ENCODE measurements at places on chromosomes 3 and 15.

GRCh38 chr3:171981271-171981605 lies 58.1 kb upstream of the FNDC3B start:
- DNase-seq = no peak

DNA sequence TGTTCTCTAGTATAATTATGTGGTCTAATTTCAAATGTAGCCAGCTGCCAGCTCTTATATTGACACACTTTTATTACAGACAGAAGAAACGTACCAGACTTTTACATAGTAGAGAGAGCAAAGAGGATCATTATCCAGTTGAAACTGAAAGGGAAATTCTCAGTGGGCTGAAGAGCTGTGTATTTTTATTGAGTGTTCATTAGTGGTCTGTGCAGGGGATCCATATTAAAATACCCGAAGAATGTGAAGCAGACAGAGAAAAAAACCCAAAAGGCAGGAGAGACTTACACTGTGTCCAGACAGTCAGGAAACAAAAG lies 41.3 kb downstream of the MYRIP start:
- DNase-seq = no peak

DNA sequence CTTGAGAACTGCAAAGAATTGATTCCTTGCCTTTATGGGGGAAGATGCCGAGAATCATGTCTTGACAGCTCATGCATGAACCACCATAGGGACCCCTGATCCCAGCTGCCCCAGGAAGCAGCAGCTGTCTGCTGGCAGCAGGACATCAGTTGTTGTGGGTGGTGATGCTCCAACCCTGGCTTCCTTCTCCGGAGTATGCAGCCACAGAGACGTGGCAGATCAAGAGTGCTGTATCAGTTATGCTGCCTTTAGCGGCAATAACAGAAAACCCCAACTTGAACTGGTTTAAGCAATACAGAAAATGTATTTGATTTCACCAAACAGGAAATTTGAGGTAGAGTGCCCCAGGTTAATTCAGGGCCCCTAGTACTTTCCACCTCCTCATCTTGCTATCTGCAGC lies 92.2 kb upstream of the TNFAIP8L3 start:
- DNase-seq = no peak

- no peak for DNase-seq
These were observed 929 bp upstream of the MTMR10 start for GRCh38 chr15:30992249-30992864.

DNA sequence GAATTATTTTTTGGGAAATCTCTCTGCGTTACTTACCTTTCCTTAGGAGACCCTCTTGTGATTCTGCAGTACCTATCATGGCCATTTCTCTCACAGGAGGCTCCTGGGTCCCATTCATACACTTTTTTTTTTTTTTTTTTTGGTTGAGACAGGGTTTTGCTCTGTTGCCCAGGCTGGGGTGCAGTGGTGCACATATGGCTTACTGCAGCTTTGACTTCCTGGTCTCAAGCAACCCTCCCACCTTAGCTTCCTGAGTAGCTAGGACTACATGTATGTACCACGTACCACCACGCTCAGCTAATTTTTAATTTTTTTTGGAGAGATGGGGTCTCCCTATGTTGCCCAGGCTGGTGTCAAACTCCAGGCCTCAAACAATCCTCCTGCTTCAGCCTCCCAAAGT lies 36.1 kb downstream of the TRAK1 start:
- DNase-seq = no peak

DNA sequence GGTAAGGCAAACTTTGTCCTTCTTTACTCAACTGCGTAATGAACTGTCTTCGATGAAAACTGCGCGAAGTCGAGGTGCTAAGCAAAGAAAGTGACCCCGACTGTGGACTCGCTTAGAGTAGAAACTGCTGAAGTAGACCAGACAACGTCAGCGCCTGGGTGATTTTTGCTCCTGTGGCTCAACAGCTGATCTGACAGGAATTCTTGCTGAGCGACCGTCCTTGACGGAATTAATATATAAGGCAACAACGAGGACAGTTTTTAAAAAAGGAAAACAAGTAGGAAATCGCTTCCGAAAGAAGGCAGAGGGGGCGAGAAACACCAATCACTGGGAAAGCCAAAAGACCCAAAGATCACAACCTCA lies 541 bp downstream of the RPS27L start:
- peak; percentile 46 for DNase-seq

- peak; percentile 56 for DNase-seq
These were observed 77.7 kb downstream of the OCA2 start for GRCh38 chr15:28021281-28022039.

DNA sequence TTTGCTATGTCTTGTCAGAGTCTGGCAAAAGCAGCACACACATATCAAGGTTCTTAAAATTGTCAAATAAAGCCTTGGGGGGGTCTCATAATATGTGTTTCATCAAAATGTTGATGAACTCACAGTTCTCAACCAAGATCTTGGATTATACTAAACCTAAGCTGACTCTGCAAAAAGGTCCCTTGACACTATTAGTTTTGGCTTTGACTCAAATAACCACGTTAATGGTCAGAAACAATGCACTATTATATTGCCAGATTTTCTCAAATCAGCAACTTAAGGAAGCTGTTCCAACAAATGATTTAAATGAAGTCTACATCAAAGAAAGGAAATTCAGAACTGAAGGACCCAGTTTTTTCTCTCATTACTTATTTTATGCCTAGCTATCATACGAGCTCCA lies 1063.9 kb downstream of the ROBO1 start:
- DNase-seq = no peak

- DNase-seq = peak; percentile 73
These were observed 56.2 kb upstream of the DLG1 start for GRCh38 chr3:197354568-197355001.

GRCh38 chr3:128168836-128169235 lies 15.6 kb downstream of the EEFSEC start:
- DNase-seq = no peak

DNA sequence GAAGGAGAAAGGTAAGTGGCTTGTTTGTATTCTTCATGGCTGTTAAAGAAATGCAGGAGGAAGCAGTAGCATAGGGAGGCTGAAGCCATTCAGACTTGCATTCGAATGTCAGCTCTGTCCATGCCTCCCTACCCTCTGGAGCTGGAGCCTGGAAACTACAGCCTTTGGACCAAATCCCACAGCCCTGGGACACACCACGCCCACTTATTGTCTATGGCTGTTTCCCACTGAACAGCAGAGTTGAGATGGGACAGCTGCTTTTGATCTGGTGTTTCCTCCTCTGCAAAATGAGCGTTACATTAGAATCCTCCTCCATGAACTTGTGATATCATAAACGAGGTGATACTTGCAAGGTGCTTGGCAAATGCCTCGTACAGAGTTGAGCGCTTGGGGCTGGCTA lies 3.6 kb downstream of the FAM107A start:
- DNase-seq = peak; percentile 29

DNA sequence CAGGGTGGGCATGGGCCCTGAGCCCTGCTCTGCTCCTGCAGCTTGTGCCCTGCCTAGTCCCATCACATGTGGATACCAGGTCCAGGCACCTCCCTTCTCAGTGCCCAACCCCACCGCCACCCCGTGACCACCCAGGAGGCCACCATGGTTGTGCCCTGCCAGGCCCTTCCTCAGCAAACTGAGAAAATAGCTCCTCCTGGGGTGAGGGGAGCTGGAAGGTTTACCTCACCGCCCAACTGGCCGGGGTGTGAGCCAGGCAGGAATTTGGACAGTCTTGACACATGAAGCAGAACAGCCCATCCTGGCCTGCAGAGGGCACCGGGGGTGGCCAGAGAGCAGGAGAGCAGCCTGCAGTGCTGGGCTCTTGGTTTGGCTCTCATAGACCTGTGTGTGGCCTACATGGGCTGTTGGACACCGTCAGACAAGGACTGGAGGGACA lies 11.4 kb upstream of the C3orf22 start:
- DNase-seq = no peak

DNA sequence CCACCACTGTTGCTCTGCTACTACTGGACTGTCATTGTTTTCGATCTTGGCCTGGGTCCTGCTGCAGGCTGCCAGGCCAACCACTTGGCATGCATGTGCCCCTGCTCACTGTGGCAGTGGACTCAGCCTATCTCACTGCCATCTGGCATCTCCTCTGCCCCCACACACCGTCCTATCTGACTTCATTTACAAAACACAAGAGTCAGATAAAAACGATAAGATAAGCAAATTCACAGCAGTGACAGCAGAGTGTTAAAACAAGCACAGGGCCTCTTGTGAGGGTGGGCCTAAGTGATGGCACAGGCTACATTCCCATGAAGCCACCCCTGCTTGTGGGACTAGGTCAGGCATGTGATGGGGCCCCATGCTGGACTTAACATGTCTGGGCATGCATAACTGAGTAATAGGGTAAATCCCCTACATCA lies 68.1 kb downstream of the CRYGS start:
- no peak for DNase-seq

DNA sequence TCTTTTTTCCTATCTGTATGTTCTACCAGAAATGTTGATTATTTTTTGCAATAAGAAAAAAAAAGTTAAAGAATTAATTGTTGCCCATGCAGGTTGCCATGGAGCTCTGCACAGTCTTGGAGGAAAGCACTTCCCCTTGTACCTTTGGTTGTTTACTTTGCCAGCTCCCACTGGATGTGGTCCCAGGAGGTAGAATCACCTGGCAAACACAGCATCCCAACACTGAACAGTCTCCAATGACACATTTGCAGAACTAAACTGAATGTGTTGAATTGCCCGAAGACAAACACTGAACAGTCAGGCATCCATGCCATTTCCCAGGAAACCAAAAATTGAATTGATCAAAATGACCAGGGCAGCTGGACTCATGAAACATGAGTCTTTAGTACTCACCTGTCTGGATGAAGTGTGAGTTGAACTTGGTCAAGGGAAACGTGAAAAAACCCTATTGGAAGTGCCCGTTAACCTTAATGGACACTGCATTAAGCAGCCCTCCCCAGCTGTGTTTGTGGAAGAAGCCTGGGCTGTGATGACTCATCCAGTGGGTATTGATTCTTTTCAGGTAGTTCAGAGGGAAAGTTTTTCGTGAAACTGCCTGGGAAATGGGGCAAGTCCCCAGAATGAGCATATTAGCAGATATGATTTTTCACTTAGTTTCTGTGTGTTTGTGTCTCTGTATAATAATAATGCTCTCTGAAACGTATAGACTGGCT lies 284.7 kb upstream of the STT3B start:
- no peak for DNase-seq

- DNase-seq = no peak
These were observed 380.0 kb upstream of the ARL6 start for GRCh38 chr3:97384583-97384982.

GRCh38 chr3:151501171-151501922 lies 40.5 kb upstream of the IGSF10 start:
- no peak for DNase-seq

DNA sequence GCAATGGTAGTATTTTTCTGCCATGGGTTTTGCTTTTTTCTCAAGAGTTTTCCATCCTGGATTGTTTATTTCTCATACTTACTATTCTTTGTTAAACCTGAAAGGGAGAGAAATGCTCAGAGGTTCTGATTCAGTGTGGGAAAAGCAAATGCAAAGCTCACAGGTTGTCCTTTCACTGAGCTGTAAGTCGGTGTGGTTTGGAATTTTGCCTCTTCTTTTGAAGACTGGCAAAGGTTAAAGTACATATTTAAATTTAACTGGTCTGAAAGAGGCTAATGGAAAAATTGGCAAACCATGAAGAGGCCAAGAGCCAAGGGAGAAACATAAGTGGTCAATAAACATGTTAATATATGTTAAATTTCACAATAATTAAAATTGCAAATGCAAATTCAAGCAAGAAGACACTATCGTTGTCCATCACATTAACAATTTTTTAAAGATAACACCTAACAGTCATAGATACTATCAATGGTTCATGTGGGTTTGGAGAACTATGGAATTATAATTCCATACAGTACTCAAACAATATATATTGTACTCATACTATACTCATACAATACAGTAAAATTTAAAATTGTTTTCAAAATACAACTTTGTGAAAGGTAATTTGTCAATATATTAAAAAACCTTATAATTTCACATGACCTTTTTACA lies 246.8 kb upstream of the STT3B start:
- no peak for DNase-seq

DNA sequence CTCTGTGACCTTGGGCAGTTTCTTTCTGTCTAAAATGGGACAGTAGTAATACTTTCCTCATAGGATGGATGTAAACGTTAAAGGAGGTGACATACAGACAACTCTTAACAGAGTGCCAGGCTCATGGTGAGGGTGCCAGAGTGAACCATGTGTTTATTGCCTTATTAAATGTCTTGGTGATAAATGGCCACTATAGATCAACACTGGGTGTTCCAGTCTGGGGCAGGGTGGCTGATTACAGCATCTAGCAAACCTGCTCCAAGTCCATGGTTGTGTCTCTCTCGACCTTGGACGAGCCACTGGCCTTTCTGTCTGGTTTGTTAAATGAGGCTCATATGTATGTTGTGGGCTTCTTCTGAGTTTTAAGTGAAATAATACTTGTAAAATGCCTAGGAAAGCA lies 75.1 kb downstream of the TRAK1 start:
- no peak for DNase-seq

DNA sequence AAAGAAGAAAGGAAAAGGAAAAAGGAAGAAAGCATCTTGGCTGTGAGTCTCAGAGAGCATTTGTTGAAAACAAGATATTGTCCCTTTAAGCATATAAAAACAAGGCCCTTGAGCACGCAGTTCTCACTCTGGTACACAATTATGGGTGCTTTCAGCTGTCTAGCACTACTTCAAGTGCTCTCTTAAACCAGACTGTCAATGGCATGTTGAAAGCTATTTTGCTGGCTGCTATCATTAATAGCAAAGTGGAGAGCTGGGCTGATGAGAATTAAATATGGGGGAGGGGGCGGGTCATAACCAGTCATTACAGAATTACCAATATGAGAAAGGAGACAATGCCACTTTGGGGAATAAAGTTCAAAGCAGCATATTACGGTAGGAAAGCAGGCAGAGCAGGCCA lies 9.3 kb downstream of the TLE3 start:
- no peak for DNase-seq

GRCh38 chr15:101369676-101370075 lies 74.6 kb upstream of the SNRPA1 start:
- no peak for DNase-seq

- peak; percentile 25 for DNase-seq
These were observed 1.7 kb downstream of the BFSP2 start for GRCh38 chr3:133401374-133402135.

DNA sequence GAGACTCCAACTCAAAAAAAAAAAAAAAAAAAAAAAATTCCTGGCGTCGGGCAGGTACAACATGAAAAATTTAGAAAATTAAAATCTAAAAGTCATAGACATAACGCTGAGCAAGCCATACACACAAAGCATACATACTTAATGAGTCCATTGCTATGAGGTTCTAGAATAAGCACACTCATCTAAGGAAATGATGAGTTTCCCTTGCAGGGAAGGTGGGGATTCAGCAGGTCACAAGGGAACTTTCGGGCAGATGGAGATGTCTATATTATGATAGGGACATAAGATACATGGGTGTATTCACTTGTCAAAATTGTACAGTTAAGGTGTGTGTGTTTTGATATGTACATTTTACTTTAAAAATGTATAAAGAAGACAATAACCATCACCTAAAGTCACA lies 120.2 kb upstream of the LIPC start:
- DNase-seq = no peak

Data from AG10803 (cell line).